ENCODE measurements at places on chromosomes 5 and 9.

GRCh38 chr9:98811051-98811650 is 3.7 kb downstream of the GALNT12 start:
- DNase-seq = no peak
- H3K36me3 ChIP-seq = peaks cover 3% of the 10 kb centered on the region
- no peak overlapping the region for H3K27ac ChIP-seq
- no peak overlapping the region for H3K4me3 ChIP-seq
- H3K27me3 ChIP-seq = peaks cover 26% of the 10 kb centered on the region

DNA sequence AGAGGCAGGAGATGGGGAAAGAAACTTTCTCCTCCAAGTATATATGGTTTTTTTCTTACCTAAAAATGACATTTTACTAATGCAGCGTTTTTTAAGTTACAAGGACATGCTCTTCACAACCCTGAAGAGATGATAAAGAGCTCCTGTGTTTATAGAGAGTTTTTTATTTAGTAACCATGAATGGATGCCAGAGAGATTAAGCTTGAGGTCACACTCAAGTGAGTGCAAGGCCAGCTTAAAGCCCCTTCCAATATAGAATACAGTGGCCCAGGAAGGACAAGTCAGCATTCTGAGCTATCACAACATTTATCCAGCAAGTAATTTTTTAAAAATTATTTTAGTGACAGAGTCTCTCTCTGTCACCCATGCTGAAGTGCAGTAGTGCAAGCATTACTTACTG is 6.7 kb upstream of the HAVCR2 start:
- H3K27me3 ChIP-seq = no peaks in the 10 kb centered on the region
- DNase-seq = no peak
- no peak overlapping the region for H3K4me3 ChIP-seq
- H3K4me1 ChIP-seq = peaks cover 38% of the 10 kb centered on the region
- peak overlapping the region; percentile 76 for H3K27ac ChIP-seq

GRCh38 chr5:31952067-31952466 is 222.1 kb downstream of the GOLPH3 start:
- H3K36me3 ChIP-seq = no peaks in the 10 kb centered on the region
- no peaks in the 10 kb centered on the region for H3K27me3 ChIP-seq
- H3K4me1 ChIP-seq = no peaks in the 10 kb centered on the region
- no peak overlapping the region for H3K4me3 ChIP-seq
- DNase-seq = no peak
- H3K27ac ChIP-seq = no peak overlapping the region

DNA sequence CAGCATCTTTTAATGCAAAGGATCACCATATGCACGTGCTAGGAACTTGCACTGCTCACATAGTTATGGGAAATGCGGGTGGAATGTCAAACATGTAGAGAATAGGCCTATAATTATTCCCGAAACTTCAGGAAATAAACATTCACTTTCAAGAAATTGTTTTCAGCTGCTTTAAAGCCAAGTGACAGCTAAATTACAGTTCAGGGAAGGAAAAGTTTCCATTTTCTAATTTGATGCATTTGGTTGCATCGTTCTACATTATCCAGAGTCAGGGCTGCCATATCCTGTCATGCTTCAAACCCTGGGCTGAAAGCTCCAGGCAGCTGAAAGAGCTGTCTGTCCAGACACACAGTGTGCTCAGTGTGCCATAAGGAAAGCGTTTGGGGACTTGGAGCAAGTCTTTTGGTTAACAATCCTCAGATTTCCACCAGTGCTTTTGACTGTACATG is 518.1 kb downstream of the CSNK1G3 start:
- H3K4me1 ChIP-seq = no peaks in the 10 kb centered on the region
- H3K4me3 ChIP-seq = no peak overlapping the region
- no peak overlapping the region for H3K27ac ChIP-seq
- no peaks in the 10 kb centered on the region for H3K36me3 ChIP-seq
- no peak for DNase-seq

- H3K4me3 ChIP-seq = no peak overlapping the region
- no peak overlapping the region for H3K27ac ChIP-seq
- H3K27me3 ChIP-seq = no peaks in the 10 kb centered on the region
- DNase-seq = no peak
- no peaks in the 10 kb centered on the region for H3K36me3 ChIP-seq
Observed at GRCh38 chr9:16928179-16928945, 57.9 kb upstream of the BNC2 start.

GRCh38 chr9:72827950-72828731 is 124.7 kb downstream of the ALDH1A1 start:
- no peak for DNase-seq
- no peaks in the 10 kb centered on the region for H3K36me3 ChIP-seq
- peaks cover 2% of the 10 kb centered on the region for H3K27me3 ChIP-seq
- no peak overlapping the region for H3K4me3 ChIP-seq

DNA sequence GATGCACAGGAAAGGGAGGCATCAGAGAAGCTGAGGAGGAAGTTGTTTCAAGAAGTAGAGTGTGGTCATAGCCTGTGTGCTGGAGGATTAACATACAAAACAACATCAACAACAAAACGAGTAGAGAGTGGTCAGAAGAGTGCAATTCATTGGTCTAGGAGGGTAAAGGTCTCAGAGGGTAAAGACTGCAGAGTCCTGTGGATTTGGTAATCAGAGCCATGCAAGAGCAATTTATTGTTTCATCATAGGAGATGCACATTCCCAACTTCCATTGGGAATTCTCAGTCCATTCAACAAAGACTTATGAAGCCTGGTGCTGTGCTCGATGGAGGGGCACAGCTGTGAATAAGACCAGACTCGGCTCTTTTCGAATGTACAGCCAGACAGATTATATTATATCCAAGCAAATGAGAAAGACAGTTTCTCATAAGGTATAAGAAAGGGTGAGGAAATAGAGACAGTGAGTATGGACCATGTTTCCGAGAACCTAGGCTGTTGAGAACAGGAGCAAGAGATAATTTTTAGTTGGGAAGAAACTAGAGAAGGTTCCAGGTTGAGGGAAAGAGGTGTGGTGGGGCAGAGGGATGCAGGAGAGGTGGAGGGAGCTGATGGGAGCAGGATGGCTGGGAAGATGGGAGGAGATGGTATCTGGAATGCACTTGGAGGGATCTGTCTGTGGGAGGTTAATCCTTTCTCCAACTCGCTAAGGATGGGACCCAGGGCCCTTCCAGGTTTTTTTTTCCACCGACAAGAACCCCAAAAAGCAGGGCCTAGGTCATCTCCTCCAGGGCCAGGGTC is 7.9 kb upstream of the MYORG start:
- no peak for DNase-seq
- H3K4me1 ChIP-seq = peaks cover 22% of the 10 kb centered on the region
- H3K27ac ChIP-seq = no peak overlapping the region
- no peak overlapping the region for H3K4me3 ChIP-seq

DNA sequence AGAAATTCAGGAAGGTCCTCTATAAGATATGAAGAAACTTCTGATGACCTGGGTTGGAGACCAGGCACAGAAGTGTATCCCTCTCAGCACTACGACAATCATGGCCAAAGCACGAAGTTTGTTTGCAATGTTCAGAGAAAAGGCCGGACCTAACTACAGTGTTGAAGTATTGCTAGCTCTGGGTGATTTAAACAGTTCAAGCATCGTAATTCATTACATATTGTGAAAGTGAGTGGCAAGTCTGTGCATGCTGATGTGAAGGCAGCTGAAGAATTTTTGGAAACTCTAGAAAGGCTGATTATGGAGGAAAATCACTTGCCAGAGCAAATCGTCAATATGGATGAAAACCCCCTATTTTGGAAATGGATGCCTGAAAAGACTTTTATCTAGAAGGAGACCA is 67.2 kb upstream of the PANK3 start:
- DNase-seq = no peak
- no peak overlapping the region for H3K4me3 ChIP-seq
- H3K27ac ChIP-seq = no peak overlapping the region

Measured in activated CD4-positive, alpha-beta T cell treated with anti-CD3 and anti-CD28 coated beads, Interleukin-2, amount 10 ng/mL, durations not matched to agents 24 days and 14 days (primary cell).